ENCODE measurements at places on chromosomes 3 and 15.

DNA sequence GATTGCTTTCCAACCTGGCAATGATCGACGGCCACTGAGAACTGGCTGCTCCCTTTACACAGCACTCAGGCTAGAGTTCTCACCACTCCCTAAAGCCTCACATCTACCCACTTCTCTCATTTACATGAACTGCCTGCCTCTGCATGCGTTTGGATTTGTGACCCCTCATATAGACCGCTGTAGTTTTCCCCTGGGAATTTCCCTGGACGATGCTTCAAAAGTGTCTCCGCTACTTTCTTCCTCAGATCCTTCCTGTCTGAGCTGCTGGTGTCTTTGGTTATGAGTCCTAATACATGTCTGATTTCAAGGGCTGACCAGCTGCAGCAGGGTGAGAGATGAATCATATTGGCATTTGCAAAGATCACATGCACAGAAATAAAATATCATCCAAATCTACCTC is 116.7 kb upstream of the ETV5 start:
- no peak for DNase-seq

DNA sequence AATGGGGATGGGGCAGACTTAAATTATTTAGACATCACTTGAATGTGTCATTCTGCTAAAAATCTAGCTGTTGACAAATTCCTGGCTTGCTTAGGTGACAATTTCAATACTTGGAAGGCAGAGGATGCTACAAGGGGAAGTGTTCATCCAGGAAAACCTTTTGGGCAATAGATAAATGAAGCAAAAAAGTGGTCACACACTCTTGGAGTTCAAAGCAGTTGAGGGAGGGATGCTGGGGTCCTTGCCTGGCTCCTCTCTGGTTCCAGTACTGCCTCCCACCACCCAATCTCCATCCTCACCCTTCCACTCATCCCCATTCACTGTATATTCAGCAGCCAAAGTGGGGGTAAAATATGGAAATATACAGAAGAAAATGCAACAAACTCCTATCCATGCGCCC is 52.6 kb upstream of the FRMD4B start:
- no peak for DNase-seq

- no peak for DNase-seq
These were observed 30.6 kb downstream of the CHDH start for GRCh38 chr3:53815651-53816050.

GRCh38 chr3:41247055-41248004 is 48.0 kb downstream of the CTNNB1 start:
- DNase-seq = no peak

GRCh38 chr15:90482124-90483011 is 47.4 kb upstream of the CRTC3 start:
- DNase-seq = peak; percentile 16

GRCh38 chr3:176765382-176765900 is 431.8 kb downstream of the TBL1XR1 start:
- DNase-seq = no peak

GRCh38 chr3:166270429-166270828 is 433.2 kb upstream of the BCHE start:
- no peak for DNase-seq

DNA sequence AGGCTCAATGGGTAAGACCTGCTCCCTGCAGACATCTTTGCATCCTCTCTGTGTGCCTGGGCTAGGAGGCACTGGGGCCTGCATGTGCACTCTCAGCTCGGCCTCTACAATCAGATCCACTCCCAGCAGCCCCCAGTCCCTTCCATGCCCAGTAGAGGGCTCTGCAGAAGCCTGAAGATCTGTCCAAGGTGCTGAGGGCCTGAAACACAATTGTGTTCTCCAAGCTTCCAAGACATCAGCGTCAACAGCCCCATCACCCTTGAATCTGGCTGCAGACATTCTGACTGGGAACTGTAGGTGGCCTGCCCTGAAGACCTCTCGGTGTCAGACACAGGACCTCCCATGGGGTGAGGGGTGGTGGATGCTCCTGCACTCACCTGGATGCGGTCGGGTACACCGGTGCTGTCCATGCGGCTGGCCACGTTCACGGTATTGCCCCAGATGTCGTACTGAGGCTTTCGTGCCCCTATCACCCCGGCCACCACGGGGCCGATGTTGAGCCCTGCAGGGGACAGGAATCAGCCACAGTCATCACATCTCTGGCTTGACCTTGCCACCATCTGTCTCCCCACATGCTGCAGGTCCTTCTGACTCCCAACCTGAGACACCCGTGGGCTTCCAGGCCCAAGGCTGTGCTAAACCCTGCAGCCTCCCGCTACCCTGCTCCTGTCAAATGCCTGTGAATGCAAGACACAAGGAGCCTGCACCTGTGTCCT is 84.7 kb downstream of the SEC22A start:
- DNase-seq = no peak

DNA sequence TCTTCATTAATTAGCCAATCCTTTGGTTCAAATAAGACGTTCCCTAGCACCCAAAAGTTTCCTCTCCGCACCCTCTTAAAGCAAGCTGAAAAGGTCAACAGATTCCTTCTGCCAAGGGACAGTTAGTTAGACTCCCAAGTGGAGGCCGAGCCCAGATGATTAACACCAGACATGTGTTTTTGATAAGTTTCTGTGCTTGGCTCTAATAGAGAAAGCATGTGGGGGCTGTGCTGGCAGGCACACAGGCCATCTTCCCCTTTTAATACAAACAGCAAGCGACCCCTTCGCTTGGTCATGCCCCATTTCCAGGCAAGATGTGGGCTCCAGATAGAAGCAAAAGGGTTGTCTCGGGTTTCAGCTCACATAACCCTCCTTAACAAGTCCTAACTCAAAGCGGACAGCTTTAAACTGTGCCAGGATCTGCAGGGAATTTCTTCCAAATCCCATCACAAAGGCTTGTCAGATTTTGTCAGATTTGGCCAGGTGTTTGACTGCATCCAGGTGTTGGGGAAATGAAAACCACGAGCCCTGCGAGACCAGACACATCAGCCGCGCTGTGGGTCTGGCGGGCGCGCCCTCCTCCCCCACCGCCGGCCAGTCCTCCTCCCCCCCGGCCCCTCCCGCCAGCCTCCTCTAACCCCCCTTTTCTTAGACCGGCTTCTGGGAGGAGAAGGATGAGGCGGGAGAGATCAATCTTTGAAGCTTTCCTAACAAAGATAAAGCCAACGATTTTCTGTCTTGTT is 3.3 kb downstream of the HES1 start:
- peak; percentile 79 for DNase-seq

DNA sequence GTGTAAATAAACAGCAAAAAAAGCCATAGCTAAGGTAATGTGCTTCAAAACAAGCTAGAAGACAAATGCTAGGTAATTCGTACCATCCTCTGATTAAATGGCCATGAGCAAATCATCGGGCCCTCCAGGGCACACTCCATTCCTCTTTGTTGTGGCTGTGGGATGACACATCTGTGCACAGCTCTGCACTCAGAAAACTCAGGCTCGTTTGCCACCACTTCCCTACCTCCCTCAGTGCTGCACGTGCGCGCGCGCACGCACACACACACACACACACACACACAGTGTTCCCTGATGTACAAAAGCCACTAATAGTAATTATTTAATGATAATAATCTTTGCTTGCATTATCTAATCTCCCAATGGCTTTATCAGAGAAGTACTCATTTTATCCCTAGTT is 336.6 kb downstream of the FEZF2 start:
- DNase-seq = no peak

GRCh38 chr3:184377374-184377773 is 633 bp downstream of the THPO start:
- no peak for DNase-seq

DNA sequence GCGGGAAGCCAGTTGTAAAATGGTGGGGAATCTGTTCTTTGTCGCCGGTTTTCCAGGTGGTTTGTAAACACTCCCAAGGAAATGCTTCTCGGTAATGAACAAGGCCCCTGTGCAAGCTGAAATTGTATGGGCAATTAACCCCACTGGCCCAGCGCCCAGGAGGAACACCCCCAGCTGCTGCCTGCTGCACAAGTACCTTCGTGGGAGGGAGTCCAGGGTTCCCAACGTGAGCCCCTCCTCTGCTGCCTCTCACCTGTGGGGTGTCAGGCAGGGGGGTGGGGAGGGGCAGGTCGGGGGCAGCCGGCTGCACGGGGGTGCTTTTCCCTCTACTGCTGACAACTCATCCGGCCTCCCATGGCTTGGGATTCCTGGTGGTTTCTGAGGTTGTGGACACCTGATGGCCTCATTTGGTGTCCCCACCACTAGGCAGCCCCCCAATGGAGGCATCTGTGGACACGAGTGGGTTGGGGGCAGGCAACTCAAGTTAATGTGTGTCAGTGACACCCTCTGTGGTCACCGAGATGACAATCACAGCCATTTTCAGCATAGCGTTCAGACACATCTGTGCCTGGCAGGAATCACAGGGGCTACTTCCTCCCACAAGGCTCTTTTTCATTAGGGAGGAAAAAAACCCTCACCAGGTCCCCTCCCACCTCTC is 35.6 kb upstream of the PRR23E start:
- no peak for DNase-seq

- no peak for DNase-seq
These were observed 37.7 kb upstream of the NAALADL2 start for GRCh38 chr3:174821477-174821876.

- no peak for DNase-seq
These were observed 113.0 kb upstream of the PFN2 start for GRCh38 chr3:150083655-150084042.

DNA sequence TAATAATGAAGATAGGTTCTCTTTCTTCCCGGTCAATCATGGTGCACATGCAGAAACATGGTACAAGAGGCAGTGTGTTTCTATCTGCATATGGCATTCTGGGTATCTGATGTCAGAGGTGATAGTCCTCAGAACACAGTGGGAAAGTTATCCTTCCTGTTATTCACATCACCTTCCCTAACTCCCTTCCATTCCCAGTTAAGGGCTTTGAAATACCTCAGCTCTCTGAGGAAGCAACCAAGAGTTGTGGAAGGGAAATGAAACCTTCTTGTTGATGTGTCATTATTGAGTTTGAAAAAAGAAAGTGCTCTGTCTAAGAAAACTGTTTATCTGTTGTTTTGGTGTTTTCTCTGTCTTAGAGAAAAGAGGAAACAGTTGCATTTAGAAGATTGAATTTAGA is 21.9 kb upstream of the P2RY13 start:
- DNase-seq = no peak

GRCh38 chr15:76059320-76060117 is at the start of gene TMEM266:
Gene TMEM266 (plus strand): TSS chr15:76059985. CDS start chr15:76134264, 74,279 bp downstream.
- no peak for DNase-seq

DNA sequence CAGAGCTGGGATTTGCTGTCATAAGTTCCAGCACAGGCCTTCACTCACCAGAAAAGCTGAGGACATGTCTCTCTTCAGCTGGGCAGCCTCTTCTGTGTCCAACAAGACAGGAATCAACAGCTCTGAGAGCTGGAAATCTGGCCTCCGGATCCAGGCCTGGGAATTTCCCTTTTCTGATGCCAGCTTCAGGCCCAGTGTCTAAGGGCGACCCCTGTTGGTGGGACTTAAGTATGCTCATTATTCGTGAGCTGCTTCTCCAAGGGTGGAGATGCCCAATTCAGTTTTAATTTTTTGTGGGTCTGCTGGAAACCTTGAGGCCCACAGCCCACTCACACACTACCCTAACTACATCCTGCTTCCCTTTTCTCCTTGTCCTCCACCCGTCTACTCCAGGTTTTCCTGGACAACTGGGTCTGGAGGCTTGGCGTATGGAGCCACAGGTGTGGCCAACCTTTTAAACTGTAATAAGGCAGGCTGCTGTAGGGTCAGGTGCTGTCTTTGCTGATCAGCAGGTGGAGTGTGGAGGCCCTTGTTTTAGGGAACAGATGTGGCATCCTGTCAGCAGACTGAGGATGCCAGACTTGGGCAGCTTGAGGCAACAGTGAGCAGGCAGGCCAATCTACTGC is 2.6 kb upstream of the CEMIP start:
- DNase-seq = no peak

GRCh38 chr15:41562784-41563198 is 3.8 kb downstream of the TYRO3 start:
- no peak for DNase-seq

DNA sequence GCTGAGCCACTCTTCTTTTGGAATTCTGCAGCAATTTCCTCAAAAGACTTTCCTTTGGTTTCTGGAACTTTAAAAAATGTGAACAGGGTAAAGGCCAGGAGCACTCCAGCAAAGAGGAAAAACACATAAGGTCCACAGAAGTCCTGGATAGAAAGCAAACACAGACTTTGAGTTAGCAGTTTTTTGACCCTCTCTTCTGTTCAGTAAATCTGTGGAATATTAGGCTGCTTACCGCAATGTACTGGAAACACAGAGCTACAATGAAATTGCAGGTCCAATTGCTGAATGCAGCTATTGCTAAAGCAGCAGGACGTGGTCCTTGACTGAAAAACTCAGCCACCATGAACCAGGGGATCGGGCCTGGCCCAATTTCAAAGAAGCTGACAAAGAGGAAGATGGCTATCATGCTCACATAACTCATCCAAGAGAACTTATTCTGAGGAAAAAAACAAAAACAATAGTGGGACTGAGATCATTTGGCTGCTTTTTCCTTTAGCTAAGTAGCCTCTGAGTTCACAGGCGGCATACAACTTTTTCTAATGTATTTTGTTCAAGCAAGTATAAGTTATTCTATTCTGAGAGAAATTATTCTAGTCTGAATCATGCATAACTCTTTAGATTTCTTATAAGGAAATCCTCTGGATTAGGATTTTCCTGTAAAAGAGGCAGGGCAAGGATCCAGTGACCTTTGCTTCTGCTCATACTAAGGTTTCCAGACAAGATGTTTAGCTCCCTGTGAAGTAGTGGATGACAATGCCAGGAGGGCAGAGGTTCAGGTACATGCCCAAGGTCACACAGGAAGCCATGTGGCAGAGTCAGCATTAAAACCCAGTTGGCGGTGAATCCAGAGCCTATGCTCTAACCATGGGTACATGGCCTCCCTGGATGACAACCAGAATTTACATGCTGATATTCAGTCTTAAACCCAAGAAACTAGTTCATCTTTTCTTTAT is 28.3 kb downstream of the SLC2A2 start:
- DNase-seq = no peak

DNA sequence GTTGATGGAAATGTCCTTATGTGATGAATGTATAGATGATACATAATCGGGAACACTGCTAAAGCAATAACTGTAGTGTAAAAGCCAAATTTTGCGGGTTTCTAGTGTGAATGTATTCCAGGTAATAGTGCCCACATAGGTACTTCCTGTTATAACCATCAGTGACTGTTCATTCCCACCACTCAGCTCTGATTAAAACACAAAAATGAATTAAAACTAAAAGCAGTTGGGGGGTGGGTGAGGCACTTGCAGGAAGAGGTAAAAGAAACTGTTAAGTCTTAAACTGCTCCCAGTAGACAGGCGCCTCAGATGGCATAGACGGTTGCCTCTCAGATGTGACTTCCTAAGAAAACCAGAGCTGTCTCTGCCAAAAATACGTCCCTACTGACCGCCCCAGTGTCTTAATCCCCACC is 893 bp upstream of the MTHFS start:
- no peak for DNase-seq

DNA sequence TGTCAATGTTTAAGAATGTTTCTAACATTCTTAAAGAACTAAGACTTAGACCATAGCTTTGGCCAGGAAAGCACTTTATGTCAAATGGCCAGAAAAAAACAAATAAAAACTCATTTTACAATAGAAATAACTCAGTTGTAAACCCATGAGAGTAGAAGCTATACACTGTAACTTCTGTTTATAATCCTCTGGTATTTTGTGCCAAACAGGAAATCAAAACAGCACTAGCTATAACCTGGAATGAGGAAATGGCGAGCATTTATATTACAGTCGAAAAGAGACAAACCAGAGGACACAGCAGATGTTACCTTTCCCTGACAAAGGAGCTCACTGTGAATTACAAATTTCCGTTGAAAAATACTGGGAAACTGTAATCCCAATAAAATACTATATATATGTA is 10.3 kb downstream of the GK5 start:
- no peak for DNase-seq
